LoVo (cell line): ENCODE measurements at places on chromosomes 4 and X.

DNA sequence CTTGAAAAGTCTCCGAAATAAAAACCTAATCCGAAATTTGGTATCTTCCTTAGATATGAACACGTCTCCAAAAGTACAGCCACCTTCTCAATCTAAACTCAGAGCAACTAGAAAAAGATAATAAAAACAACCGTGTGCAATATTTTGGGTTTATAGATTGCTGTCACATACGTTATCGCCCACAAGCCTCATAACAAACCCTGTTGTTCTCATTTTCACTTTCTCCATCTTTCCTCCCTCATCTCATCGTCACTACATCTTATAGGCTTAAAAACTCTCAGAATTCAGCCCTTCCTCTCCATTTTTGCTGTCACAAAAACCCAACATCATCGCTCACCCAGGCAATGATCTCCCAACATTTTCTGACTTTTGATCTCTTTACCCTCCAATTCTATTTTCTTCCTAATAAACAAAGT lies 448 bp upstream of the SCFD2 start:
- no peak for DNase-seq

- DNase-seq: no peak
Observed at GRCh38 chr4:98433691-98434090, 172.5 kb downstream of the RAP1GDS1 start.

DNA sequence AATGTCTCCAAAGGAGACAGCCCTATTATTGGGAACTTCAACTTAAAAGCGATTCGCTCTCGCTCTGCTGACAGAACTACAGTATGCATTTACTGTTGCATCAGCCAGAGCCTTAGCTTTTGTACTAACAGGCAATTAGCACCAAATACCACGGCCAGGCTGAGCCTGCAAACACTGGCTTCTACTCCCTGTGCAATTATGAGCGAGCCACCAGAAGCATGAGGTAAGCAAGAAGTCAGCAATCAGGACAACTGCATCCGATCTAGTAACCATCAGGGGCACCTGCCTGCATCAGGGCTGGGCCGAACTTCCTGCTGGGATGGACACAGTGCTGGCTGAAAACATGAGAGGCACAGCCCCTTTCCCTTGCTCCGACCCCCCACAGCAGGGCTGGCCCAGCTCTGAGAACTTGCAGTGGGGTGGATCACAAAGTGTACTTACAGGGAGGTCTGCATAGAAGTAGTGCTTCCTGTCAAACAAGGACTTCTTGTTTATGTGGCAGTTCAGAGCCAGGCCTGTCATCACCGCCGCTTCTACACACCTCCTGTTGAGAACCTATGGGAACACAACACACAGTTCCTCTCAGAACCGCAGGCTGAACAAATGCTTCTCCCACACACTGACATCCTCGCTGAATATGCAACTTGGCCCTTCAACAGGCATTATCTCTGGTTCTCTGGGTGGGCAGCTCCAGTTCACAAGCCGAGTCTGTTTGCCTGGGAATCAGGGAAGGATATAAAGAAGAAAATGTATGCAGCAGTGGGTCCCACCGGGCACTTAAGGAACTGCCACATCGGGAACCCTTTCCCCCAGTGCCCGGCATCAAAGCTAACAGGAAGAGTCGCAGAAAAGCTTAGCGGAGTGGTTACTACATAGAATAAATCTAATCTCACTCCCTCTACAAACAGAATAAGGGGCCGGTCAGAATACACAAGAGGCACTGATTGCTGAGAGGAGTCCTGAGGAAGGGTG lies 41.5 kb downstream of the GATB start:
- DNase-seq: no peak

- DNase-seq: no peak
Observed at GRCh38 chr4:86264241-86264640, 95.6 kb downstream of the MAPK10 start.

GRCh38 chr4:182010876-182011275 lies 232.3 kb upstream of the TENM3 start:
- DNase-seq: no peak

DNA sequence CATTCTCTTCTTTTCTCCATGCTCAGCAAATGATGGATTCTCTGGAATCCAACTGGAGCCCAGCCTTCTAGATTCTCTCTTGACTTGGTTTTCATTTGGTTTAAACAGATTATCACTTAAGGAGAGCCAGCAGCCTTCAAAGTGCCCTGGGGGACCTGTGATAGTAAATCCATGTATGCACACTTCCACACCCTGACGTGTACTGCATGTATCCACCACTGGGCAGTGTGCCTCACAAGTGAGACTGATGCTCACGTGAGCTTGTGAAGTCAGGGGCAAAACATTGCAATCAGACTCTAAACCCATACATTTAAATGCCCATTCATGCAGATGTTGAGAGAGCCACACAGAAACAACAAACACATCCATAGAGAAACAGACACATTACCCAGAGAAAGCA lies 28.0 kb upstream of the SETD7 start:
- DNase-seq: no peak

GRCh38 chrX:150698981-150699380 lies 5.8 kb downstream of the MTMR1 start:
- DNase-seq: no peak
